ENCODE measurements at places on chromosomes 4 and X. TPM values are rescaled to one million over a fixed set of nuclear protein-coding genes. Genes with fewer than 3 reads are reported as not detected.

RBM46 gene
- total RNA-seq = not detected

- no peak overlapping the region for H3K27ac ChIP-seq
- no peaks in the 10 kb centered on the region for H3K36me3 ChIP-seq
- H3K4me3 ChIP-seq = no peak overlapping the region
- no peaks in the 10 kb centered on the region for H3K27me3 ChIP-seq
Measured at GRCh38 chr4:72714482-72715279, 145.7 kb upstream of the ADAMTS3 start.

DNA sequence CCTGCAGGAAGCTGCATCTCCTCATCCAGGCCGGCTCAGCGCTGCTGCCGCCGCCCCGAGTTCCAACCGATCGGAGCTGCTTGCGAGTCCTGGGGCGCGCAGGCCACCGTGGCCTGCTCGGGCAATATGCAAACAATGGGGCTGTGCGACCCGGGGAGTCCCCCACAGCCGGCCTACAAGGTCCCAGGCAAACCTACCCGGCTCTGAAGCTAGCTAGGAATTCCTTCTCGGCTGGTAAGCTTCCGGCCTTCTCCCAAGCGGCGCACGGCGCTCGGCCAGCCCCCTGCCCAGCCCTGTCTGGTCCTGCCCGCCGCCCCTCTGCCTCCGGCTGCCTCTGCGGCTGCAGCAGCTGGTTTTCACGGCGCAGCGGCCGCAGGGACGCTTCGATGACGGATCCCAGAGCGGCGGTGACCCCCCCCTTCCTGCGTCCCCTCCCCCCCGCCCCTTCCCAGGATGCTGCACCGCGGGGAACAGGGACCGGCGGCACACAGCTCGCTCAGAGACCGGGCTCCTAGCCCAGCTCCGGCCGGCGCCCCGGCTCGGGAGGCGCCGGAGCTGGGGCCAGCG lies 59.4 kb downstream of the TSC22D3 start:
- peak overlapping the region; percentile 92 for H3K4me3 ChIP-seq
- H3K36me3 ChIP-seq = peaks cover 7% of the 10 kb centered on the region
- peak; percentile 38 for DNase-seq
- H3K4me1 ChIP-seq = peaks cover 29% of the 10 kb centered on the region

GRCh38 chr4:156390599-156391324 lies 437.1 kb upstream of the CTSO start:
- no peaks in the 10 kb centered on the region for H3K4me1 ChIP-seq
- H3K36me3 ChIP-seq = no peaks in the 10 kb centered on the region
- no peak for DNase-seq
- no peak overlapping the region for H3K27ac ChIP-seq
- no peak overlapping the region for H3K4me3 ChIP-seq

- no peak for DNase-seq
- no peaks in the 10 kb centered on the region for H3K27me3 ChIP-seq
- H3K27ac ChIP-seq = no peak overlapping the region
Measured at GRCh38 chr4:24248674-24249630, 335.4 kb downstream of the DHX15 start.

GRCh38 chr4:177225605-177226004 lies 84.1 kb upstream of the NEIL3 start:
- H3K27ac ChIP-seq = no peak overlapping the region
- DNase-seq = no peak
- no peak overlapping the region for H3K4me3 ChIP-seq

GRCh38 chrX:124240422-124240821 lies 92.0 kb upstream of the TEX13D start:
- H3K36me3 ChIP-seq = peaks cover 2% of the 10 kb centered on the region
- no peak for DNase-seq
- H3K27me3 ChIP-seq = no peaks in the 10 kb centered on the region
- peak overlapping the region; percentile 64 for H3K27ac ChIP-seq
- H3K4me3 ChIP-seq = peak overlapping the region; percentile 68

- no peak overlapping the region for H3K4me3 ChIP-seq
- DNase-seq = no peak
- H3K27ac ChIP-seq = no peak overlapping the region
- no peaks in the 10 kb centered on the region for H3K36me3 ChIP-seq
Measured at GRCh38 chrX:139199933-139200332, 330.6 kb upstream of the F9 start.

DNA sequence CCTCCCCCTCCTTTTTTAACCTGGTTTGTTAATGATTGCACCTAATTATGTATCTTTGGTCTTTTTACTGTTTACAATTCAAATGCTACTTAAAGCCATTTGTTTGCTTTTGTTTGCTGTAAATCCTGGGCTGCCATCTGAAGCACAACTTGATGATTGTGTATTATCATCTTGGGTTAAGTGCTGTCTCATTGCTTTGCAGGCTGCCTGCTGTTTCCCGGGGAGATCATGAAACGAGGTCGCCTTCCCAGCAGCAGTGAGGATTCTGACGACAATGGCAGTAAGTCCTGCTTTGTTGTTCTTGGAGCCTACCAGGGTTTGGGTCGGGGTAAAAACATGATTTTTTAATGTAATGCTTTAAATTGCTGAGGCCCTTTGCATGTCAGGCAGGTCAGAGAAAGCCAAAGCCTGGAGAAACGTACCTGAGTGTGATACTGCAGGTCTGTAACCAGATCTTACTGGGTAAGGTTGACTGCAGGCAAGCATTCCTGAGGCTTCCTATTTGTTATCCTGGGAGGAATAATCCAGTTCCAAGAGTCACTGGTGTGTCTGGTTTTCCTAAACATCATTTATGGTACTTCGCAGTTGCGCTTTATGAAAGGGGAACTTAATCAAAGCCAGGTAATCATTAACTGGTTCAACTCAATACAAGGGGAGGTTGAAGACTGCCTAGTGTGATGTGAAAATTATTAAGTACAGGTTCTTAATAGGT lies 22.2 kb downstream of the JADE1 start:
- H3K36me3 ChIP-seq = peaks cover 22% of the 10 kb centered on the region
- H3K27me3 ChIP-seq = no peaks in the 10 kb centered on the region
- H3K4me3 ChIP-seq = no peak overlapping the region
- H3K4me1 ChIP-seq = peaks cover 15% of the 10 kb centered on the region

GRCh38 chr4:85812776-85813175 lies 337.8 kb downstream of the ARHGAP24 start:
- H3K36me3 ChIP-seq = no peaks in the 10 kb centered on the region
- H3K27me3 ChIP-seq = no peaks in the 10 kb centered on the region
- no peak for DNase-seq
- H3K4me1 ChIP-seq = no peaks in the 10 kb centered on the region
- H3K27ac ChIP-seq = no peak overlapping the region
- no peak overlapping the region for H3K4me3 ChIP-seq

DNA sequence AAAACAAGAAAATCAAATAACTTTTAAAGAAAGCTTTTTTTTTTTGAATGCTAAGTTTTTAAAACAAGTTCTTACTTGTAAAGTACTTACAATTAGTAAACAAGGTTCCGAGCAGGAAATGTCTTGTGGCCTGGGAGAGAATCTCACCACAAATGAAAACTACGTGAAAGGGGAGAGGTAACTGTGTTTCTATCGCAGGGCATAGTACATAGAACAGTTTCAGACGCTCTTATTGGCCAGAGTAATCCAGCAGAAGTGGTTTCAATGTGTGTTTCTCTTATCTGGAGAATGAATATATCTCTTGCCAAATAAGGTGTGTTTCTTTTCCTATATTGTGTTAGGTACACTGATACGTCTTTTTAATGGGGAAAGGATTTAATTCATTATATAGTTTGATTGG lies at the start of gene PLAC8:
Gene PLAC8, minus strand, starts transcription at position 154 of the 400 bp plus-strand sequence. CDS start 6,808 bp downstream, outside the sequence.
- no peak for DNase-seq
- peaks cover 32% of the 10 kb centered on the region for H3K4me1 ChIP-seq
- H3K4me3 ChIP-seq = peak within 1 kb of the TSS; percentile 97
- no peaks in the 10 kb centered on the region for H3K27me3 ChIP-seq

- no peak for DNase-seq
- H3K36me3 ChIP-seq = no peaks in the 10 kb centered on the region
- no peaks in the 10 kb centered on the region for H3K27me3 ChIP-seq
- H3K4me1 ChIP-seq = no peaks in the 10 kb centered on the region
- H3K4me3 ChIP-seq = no peak overlapping the region
- H3K27ac ChIP-seq = no peak overlapping the region
Measured at GRCh38 chrX:107880054-107880610, 54.5 kb downstream of the MID2 start.

DNA sequence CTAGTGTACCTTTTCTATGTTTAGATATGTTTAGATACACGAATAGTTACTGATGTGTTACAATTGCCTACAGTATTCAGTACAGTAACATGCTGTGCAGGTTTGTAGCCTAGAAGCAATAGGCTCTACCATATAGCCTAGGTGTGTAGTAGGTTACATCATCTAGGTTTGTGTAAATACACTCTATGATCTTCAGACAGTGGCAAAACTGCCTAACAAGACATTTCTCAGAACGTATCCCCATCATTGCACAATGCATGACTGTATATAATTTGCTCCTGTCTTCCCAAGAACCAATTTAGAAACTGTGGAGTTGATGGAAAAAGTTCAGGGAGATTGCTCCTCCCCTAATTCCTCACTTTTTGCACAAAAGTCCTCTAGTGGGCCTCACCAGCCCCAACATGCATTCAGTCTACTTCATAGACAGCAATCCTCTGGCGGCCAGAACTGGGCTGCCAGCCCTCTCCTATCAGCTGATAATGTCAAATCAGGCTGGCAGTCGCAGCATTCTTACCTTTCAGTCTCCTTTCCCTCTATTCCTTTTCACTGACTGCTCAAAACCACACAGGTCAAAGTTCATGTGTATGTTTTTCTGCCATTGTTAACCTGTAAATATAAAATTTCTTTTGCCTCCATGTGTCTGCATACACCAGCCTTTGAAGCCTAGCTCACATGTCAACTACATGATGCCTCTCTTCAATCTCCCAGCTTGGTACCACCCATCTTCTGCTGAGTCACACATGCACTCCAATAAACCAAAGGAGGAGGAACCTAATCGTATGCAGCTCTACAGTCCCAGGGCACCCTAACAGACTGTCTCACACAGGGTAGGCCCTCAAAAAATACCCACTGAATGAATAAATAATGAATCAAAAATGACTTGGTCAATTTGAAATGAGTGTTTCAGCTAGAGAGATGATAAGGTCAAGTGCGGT lies 32.0 kb downstream of the BCLAF3 start:
- H3K4me3 ChIP-seq = no peak overlapping the region
- H3K36me3 ChIP-seq = peaks cover 8% of the 10 kb centered on the region
- DNase-seq = no peak
- no peaks in the 10 kb centered on the region for H3K4me1 ChIP-seq

DNA sequence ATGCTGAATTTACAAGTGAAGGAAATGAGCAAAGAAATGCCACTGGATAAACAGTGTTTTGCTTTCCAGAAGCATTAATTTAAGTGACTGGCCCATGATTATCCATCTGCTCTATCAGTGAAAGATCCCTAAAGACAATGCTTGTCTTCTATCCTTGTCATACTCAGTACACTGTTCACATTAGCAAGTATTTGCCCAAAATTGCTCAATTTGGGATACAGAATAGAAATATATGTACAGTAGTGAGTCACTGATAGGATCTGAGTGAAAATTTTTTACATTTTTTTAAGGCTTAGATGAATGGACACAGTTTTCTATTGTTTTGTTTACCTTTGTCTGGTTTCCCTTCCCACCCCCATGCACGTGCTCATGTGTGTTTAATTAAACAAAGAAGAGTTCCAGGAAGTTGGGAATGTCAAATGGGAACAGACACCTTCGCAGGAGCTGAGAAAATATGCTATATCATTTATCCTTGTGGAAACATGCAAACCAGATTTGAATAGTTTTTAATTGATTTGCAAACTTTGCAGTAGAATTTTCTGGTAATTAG lies 656.3 kb downstream of the RPA4 start:
- DNase-seq = no peak
- no peak overlapping the region for H3K27ac ChIP-seq
- no peaks in the 10 kb centered on the region for H3K36me3 ChIP-seq
- H3K4me1 ChIP-seq = no peaks in the 10 kb centered on the region

DNA sequence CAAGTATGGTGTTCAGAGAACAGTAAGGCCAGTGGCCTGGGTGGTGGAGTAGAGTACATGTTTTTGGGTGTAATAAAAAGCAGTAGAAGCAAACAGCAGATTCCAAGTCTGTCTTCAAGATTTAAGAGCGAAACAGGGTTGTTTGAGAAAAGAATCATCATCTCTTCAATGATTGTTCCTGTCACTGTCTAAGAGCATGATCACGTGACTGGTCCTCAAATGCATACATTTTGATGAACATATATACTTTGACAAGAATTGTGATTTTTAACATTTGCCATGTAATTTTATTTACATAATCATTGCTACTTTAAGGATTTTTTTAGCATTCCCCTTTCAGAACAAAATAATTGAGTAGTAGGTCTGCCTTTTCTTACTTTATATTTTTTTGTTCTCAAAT lies 252.6 kb upstream of the GPR101 start:
- no peak overlapping the region for H3K27ac ChIP-seq
- no peaks in the 10 kb centered on the region for H3K4me1 ChIP-seq
- no peak overlapping the region for H3K4me3 ChIP-seq

DNA sequence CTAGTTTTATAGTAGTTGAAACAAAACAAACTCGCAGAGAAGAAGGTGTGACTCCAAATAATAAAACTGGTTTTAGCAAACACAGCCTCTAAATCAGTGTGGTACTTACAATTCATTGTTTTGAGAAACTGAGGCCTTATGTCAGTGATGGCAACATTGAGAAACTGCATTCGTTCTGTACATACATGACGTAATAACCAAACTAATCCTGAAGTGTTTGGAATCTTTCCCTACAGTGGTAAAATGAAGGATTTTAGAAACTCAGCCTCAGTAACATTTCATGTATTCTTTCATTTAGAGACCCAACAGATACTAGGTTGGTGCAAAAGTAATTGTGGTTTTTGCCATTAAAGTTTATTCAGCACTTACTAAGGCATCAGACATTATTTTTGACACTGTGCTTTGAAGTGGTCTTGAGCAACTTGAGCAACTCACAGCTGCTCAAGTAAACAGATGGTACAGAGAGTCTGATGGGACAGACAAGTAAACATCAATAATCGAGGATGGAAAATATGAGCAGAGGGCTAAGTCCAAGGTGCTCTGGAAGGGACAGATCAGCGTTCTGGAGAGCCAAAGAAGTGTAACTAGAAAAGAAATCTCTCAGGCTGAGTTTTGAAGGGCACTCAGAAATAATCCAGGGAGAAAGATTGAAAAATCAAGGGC lies 390.8 kb upstream of the BOD1L1 start:
- H3K4me3 ChIP-seq = no peak overlapping the region
- H3K27ac ChIP-seq = no peak overlapping the region
- H3K27me3 ChIP-seq = no peaks in the 10 kb centered on the region
- no peaks in the 10 kb centered on the region for H3K4me1 ChIP-seq

- H3K36me3 ChIP-seq = no peaks in the 10 kb centered on the region
- H3K4me3 ChIP-seq = no peak overlapping the region
- no peak for DNase-seq
- peaks cover 5% of the 10 kb centered on the region for H3K27me3 ChIP-seq
- H3K4me1 ChIP-seq = peaks cover 18% of the 10 kb centered on the region
Measured at GRCh38 chr4:88938138-88938537, 118.8 kb downstream of the FAM13A start.

Data from activated naive CD8-positive, alpha-beta T cell treated with anti-CD3 and anti-CD28 coated beads, Interleukin-2, amount 10 ng/mL, durations not matched to agents 7 days and 5 days (primary cell).